ENCODE measurements at places on chromosomes 5 and 9.
A peak's percentile ranks its signal among the peaks of the same experiment; 100 is the strongest.

GRCh38 chr9:114051281-114051680 is 26.8 kb downstream of the AMBP start:
- DNase-seq: no peak

- DNase-seq: no peak
These were observed 1.4 kb downstream of the ERGIC1 start for GRCh38 chr5:172835290-172835993.

DNA sequence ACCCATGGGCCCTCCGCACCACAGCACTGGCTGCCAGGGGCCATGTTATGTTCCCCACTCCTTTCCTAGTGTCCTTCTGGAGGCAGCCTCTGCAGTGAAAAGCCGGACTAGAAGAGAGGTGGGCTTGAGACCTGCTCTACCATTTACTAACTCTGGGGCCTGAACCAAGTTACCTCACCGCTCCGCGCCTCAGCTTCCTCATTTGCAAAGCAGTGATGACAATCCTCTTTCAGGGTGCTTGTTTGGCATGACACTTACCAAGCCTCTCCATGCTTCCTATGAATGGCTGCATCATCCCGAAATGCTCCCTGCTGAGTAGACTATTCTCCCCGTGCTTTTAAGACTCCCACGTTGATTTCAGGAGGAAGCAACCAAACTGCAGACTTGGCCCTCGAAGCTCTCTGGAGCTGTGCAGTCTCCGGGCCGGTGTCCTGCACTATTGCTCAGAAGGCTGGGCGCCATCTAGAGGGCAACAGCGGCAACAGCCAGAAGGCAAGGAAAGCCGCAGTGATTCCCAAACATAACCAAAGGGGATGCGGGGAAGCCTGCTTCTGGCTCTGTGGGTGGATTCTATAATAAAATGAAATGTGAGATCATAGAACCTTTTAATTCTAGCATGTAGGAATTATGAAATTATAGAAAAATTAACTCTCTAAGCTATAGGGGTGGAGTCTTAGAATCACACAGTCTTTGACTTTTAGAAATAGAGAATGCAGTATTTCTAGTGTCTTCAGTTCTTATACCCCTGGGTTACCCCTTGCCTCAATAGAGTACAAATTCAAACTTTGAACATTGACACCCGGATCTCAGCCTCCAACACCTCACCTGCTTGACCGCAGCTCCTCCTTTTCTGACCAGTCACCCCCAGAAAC is 599.8 kb upstream of the BRINP1 start:
- peak; percentile 85 for DNase-seq

GRCh38 chr9:117191504-117192261 is 223.2 kb downstream of the ASTN2 start:
- no peak for DNase-seq

Data from NCI-H82 (cell line).